Diencephalon (tissue), 1 donor: ENCODE measurements at places on chromosomes 5 and 9. TPM values are rescaled to one million over a fixed set of nuclear protein-coding genes. Genes with fewer than 3 reads are reported as not detected.

Gene CCDC192
- total RNA-seq, result not detected

Gene UCK1
- total RNA-seq, result 15.5 TPM

Gene BASP1
- total RNA-seq, result 460 TPM

Gene NPDC1
- total RNA-seq, result 23.1 TPM

Gene PCDHGA3
- 7.2 TPM for total RNA-seq

Gene DPYSL3
- total RNA-seq, result 884 TPM

Gene HK3
- total RNA-seq, result 1.2 TPM

Gene PDE6A
- total RNA-seq, result not detected

Gene FOXD4L5
- 0.46 TPM for total RNA-seq

Gene LRRC19
- not detected for total RNA-seq
